ENCODE measurements at places on chromosomes 2 and 18.
A peak's percentile ranks its signal among the peaks of the same experiment; 100 is the strongest.

DNA sequence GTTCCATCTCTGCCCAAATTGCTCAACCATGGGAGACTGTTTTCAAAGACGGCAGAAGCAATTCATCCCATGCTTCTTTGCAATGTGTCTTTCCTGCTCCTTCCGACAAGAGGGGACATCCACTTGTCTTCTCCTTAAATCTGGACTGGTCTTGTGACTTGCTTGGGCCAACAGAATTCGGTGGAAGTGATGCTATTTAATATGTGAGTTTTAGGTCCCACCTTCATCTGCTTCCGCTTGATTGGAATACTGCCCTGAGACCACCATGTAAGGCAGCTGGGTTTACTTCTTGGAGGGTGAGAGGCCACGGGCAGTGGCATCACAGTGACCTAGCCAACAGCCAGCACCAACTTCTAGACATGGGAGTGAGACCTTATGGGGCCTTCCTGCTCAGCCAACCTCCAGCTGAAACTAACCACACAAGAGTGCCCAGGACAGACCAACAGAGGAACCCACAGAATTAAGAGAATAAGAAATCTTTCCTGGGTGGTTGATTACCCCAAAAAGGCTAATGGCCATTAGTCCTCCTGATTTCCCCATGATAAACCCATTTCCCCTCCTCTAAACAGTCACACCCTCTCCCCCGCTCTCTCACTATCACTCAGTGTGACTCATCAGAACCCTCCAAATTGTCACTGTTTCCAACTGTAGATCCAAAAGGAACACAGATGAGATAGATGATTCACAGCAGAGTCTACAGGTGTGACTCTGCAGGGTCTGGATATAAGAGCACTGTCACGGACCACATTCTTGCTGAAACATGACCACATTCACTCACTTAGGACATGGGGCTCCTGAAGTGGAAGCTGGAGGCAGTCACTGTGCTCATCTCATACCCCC lies 16.2 kb upstream of the RHOB start:
- DNase-seq: no peak

- no peak for DNase-seq
These were observed 213.8 kb downstream of the DSC3 start for GRCh38 chr18:30828700-30829099.

DNA sequence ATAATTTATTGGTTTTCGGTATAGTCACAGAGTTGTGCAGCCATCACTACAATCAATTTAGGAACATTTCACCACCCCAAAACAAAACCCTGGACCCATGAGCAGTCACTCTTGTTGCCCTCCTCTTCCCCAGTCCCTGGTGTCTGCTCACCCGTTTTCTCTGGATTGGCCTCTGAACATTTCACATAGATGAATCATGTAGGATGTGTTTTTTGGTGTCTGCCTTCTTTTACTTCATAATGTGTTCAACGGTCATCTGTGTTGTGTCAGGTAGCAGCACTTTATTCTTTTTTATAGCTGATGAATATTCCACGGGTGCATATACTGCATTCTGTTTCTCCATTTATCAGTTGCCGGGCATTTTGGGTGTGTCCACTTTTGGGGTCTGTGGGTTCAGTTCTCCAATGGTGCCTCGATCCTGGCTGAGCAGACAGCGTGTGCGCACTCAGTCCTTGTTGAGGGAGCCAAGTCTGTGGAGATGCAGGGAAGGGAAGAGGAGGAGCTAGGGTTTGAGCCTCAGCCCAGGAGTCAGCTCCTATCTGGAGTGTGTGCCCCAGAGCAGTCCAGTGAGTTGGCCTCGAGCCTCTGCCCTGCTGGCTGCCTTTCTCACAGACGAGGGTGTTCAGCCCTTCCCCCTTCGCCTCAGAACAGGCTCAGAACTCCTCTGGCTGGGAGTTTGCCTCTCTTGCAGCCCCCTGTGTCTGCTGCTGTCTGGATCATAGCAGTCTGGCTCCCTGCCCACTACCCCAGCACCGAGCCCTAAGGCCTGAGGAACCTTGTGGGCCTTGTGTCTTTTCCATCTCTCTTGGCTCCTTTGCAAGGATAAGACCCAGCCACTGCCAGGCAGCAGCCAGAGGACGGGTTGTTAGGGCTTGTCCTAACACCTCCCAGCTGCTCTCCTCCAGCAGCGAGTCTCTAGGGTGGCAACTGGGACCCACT lies 18.0 kb downstream of the C2orf74 start:
- no peak for DNase-seq

DNA sequence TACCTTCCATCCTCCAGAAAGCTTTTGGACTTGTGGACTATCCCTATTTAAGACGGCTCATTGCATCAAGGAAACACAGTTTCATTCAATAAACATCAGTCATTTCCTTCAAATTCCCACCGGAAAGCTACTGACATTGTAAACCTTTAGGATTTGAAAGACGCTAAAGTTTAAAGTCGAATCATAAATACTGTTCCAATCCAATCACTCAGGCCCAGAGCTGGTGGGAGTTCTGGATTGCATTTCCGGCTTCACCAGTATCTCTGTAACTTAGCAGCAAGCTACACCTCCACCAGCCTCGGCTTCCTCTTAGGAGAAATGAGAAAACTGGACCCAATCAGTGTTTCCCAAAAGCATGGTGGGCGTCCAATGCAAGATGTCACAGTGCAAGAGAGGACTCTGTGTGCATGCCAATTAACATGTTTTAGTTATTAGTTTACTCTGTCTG lies 1.6 kb downstream of the WDFY1 start:
- no peak for DNase-seq

GRCh38 chr2:189674374-189675112 lies at the start of gene ANKAR:
ANKAR (plus strand) TSS chr2:189674670; CDS start chr2:189676491, 1,821 bp downstream.
- peak; percentile 90 for DNase-seq

GRCh38 chr2:72292433-72292832 lies 144.8 kb upstream of the CYP26B1 start:
- DNase-seq: no peak

- no peak for DNase-seq
These were observed 109.0 kb upstream of the BZW1 start for GRCh38 chr2:200702646-200703118.

DNA sequence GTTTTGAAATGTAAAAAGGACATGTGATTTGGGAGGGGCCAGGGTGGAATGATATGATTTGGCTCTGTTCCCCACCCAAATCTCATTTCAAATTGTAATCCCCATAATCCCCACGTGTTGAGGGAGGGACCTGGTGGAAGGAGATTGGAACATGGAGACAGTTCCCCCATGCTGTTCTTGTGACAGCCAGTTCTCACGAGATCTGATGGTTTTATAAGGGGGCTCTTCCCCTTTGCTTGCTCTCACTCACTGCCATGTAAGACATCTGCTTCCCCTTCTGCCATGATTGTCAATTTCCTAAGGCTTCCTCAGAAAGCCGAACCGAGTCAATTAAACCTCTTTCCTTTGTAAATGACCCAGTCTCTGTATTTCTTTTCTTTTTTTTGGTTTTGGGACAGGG lies 39.2 kb downstream of the FECH start:
- no peak for DNase-seq

DNA sequence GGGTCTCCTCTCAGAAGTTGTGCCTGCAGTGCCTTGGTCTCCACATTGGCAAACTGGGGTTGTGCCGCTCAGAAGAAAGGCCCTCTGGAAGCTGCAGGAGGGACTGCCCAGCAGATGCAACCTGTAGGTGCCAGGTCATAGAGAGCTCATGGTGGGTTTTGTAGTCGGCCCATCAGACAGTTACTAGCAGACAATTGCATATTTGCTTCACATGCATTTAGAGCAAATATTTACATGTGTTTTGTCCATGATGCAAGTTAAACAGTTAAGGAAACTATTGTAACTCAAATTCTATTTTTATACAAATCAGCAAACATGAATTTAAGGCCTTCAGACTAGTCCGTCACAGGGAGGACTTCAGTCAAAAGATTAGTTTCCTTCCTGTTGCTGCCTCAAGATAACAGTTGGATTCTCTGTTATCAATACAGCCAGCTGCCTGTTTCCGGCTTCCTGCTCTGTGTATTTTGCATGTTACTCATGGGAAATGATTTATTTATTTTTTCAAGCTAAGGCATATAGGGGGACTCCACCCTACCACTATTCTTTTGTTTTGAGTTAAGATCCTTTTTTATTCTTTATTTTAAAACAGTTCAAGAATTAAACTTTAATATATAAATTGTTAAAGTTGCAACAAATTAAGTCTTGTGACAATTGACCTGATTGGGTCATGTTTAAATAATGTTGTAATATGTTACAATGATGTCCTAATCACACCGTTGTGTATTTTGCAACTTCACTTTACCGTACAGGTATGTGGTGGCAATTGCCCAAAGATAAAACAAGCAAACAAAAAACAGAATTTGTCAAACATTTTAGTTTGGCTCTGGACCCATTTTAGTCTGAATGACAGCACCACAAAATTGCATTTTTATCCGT lies 133.5 kb downstream of the SPTBN1 start:
- no peak for DNase-seq

DNA sequence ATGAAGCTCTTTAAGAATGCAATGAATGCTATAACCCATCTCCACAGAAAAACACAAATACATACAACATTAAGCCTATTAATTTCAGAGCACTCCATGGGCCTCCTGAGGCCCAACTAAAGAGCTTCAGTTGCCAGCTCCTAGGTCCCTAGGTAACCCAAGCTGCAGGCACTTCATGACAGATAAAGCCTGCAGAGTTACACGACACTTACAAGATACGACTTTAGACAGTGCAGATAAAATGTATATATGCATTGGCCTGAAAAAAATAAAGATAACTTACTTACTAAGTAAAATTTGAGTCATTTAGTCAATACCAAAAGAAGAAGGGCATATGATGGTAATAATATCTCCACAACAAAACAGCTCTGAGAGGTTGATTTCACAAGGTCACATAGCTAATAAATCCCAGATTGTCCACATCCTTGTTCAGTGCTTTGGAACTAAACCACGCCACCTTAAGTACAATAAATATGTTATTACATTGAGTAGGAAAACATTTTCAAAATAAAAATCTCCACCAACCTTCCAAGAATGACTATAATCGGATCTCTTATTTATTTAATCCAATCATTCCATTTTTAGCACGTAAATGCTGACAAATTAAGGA lies 3.4 kb downstream of the MAP4K3 start:
- no peak for DNase-seq

- DNase-seq: no peak
These were observed 1220.6 kb upstream of the CDH2 start for GRCh38 chr18:29397536-29397935.

DNA sequence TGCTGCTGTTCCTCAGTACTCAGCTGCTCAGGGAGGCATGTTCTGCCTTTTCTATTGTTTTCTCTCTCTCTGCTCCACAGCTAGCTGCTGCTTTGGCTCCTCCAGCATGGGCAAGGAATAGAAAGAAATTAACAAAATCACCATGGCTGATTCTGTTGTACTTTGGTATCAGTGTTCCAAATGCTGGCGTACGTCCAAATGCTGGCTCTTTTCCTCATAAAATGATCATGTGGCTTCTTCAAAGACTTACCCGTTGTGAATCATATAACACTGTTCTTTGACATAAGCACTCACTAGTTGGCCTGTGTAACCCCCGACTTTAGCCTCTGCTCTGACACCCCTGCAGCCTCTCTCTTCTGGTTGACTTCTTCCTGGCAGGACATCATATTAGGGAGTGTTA lies 547.6 kb downstream of the CPS1 start:
- no peak for DNase-seq

Data from CD4-positive, alpha-beta T cell treated with Interleukin-15 for 1 hour (primary cell).